ENCODE measurements at places on chromosomes 2 and 18.

- DNase-seq = no peak
Measured at GRCh38 chr2:45774688-45775244, 123.3 kb downstream of the PRKCE start.

DNA sequence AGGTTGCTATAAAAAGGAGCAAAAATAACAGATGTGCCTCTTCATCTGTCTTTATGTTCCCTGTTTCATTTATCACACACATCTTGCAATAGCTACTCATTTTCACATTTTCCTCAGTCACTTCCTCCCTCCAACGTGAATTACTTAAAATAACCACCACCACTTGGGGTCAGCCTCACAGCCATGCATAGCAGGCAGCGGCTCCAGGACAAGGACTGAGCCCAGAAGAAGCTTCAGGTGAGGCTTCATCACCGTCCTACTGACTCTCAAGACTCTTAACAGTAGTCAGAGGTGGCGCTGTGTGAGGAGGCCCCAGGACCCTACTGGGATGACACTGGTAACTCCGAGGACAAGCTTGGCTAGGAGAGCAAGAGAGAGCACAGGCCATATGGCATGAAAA is 15.5 kb upstream of the ST8SIA5 start:
- DNase-seq = no peak

- no peak for DNase-seq
Measured at GRCh38 chr2:215391531-215391930, 44.3 kb downstream of the FN1 start.

DNA sequence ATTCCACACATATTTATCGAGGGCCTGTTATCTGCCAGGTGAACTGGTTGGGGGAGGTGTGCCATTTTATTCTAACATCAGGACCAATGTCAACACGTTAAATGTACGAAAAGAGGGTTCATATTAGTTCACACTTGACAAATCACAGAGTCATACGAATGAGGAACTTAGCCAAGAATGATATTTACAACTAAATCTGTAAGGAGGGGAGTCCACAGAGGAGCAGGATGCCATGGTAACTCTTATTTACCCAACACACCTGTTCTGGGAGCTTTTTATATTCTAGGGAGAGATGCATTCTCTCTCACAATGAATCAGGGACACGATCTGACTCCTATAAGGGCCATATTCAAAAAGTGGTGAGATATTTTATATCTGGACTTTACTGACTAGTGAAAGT is 144.1 kb downstream of the CDC42EP3 start:
- DNase-seq = no peak

- no peak for DNase-seq
Measured at GRCh38 chr18:50863840-50864375, 15.0 kb upstream of the ME2 start.

- DNase-seq = no peak
Measured at GRCh38 chr2:227082286-227082685, 81.7 kb downstream of the COL4A4 start.

DNA sequence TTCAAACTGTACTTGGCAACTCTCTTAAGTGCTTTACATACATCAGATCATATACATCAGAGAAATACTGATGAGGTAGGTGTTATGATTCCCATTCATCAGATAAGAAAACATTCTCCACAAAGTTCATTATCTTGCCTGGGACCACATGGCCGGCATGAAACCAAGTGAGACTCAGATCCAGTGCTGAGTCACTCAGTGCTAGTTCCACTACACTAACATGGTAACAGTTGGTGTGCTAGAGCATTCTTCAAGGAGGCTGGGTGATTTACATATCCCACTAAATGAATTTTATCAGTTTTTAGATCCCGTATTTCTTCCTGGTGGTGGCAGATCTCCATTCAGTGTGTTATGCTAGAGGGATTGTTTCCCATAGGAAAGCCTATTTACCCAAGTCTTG is 772.0 kb downstream of the CNTNAP5 start:
- DNase-seq = no peak

DNA sequence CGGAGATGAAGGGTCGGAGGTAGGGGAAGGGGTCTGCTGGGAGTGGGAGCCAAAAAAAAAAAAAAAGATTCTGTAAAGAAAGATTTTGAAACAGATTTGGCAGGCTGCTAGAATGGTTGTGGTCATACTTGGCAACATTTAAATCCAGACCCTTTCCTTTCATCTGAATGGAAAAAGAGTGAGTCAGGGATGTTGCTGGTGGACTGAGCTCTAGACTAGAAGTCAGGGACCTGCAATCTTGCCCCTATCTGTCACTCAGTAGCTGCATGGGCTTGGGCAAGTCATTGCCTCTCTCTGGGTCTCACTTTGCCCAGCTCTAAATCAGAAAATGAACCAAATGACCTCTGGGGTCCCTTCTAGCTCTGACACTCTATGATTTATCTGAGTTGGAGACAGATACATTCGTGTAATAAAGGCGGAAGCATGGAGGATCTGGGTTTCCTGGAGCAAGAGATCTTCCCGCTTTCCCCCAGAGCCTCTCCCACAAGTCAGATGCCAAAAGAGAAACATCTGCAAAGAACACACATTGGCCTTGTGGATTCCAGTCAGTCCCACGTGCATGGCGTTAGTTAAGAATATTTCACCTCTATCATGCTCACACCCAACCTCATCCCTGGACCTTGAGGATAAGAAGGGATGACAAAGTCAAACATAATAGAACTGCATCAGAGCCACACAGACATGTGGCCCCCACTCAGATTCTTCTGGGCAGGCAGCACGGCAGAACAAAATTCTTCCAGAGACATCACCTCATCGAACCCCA is 58.5 kb downstream of the ADD2 start:
- no peak for DNase-seq

DNA sequence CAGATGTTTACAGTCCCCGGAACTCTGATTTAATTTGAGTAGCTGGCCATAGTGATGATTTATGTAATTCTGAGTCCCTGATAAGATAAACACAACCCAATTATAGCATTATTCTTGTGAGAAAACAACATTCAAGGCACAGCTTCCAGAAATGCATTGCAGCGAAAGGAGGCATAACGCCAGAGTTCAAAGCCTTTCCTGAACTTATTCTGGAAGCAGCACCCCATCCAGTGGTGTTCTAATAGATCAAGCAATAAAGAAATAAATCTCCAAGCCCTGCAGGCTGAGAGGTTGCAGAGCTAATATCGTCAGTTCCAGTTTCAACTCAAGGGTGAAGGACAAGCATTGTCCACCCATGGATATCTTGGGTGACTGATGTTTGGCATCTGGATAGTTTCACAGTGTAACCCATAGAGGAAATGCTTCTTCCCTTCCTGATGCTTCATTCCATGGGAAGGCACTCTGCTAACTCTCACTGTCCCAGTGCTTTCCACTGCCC is 18.8 kb downstream of the CDH2 start:
- DNase-seq = no peak

- peak; percentile 34 for DNase-seq
Measured at GRCh38 chr18:45910405-45911023, 56.6 kb downstream of the EPG5 start.

GRCh38 chr2:181954538-181954883 is 31.1 kb upstream of the PPP1R1C start:
- no peak for DNase-seq

DNA sequence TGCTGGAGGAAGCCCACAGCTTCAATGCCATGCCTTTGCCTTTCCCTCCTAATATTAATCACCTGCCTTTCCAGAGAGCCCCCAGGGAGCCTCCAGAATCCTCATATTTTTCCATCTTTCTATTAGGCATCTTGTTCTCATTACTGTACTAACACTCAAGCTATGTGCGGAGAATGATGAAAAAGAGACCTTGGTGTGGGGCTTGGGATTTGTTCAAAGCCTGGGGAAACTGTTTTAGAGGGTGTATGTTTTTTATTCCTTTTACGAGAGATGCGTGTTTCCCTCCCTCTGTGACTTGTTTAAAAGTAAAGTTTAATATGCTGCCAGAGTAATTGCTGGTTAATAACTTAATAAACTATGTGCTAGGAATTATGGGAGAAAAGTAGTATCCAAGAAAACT is 102.4 kb upstream of the ZFP36L2 start:
- no peak for DNase-seq

- DNase-seq = no peak
Measured at GRCh38 chr18:37465958-37466357, 99.6 kb downstream of the CELF4 start.

DNA sequence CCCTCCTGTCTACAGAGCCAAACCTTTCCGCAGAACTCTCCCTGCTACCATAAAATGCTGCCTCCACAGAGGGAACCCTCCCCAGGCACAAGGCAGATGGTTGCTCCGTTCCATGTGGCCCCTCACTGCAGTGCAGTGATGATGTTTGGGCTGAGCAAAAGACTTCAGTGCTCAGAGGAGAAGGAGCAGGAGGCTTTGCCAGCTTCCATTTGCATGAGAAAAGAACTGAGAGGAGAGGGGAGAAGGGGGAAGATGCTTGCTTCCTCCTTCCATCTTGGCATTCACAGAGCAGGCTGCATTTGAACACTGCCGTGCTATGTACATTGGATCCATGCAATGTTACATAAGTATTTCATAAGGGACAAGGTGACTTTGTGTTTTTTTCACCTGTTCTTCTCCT is 46.6 kb upstream of the TMEM200C start:
- DNase-seq = no peak

DNA sequence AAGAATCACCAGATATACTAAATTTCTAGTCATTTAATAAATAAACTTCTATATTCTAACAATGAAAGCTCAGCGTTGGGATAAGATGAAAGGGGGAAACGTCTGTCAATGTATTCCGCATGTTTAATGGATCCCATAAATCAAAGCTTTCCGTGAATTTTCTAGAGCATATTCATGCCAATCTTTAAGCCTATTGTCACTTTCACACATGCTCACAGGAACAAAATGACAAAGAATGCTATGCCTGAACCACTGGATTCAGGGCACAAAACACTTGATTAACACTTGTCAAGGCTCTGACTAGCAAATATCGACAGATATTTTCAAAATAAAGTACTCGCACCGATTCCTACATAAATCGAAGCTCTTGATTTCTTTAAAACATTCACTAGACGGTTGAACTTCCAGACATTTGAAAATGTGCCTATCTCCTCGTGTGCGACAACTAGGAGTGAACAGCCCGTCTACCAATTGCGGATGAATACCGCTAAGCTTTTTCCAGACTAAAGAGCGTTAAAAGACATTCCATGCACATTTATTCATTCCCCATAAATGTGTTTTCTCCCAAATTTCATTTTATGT is 1.8 kb downstream of the TLK1 start:
- DNase-seq = no peak

- no peak for DNase-seq
Measured at GRCh38 chr2:139492131-139492680, 712.0 kb upstream of the NXPH2 start.

- DNase-seq = no peak
Measured at GRCh38 chr2:24613154-24613814, 122.2 kb downstream of the NCOA1 start.

DNA sequence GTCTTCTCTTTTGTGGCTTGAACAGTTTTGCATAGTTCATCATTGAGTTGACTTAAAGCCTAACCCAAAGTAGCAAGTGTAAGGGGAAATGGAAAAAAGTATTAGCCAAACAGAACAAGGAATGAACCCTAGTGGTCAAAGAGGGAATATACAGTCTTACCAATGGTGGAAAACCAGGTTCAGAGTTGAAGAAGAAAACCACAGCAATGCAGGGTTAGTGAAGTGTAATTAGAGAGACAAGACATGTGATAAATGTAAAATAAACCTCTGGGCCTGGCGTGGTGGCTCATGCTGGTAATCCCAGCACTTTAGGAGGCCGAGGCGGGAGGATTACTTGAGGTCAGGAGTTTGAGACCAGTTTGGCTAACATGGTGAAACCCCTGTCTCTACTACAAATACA is 2.4 kb downstream of the TTN start:
- no peak for DNase-seq

DNA sequence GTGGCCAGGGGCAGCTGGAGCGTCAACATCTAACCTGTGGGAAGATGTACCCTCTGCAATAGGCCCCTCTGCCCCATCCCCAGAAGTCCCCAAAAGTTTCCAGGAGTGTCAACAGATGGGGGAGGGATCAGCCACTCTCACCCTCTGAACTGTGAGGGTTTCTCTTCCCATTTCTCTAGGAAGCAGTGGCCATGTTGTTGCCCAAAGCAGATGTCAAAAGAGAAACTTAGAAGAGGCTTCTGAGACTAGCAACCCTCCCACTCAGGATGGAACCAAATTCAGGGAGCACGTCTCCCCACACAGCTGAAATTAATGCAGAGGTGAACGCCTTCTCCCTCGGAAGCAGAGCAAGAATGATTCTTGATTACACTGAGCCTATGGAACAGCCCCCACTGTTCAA is 70.3 kb downstream of the ARL4C start:
- DNase-seq = no peak

DNA sequence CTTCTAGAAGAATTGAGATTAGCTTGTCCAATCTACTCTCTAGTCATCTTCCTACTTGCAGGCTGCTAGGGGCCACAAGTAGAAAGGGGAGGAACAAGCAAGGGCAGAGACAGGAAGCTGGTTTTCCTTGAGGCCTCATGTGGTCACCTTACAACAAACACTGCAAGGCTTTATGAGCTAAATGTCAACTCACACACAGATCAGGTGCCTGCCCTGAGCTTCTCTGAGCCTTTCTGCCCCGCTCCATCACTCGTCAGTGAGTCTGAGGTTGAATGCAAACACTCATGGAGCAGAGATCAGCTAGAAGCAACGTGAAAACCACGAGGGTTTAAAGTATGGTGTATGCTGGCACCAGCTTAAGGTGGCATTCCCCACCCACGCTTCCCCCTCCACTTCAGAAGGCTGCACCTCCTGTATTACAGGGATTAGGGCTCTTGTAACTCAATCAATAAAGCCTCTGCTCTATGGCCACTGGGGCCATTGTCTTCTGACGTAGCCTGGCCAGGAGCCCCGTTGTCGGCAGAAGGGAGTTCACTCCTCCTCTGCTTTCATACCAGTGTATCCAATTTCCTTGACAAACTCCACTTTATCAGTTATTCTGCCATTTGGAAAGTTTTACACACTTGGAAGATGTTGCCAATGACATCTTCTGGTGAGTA is 5.4 kb upstream of the CRYGC start:
- DNase-seq = no peak

- no peak for DNase-seq
Measured at GRCh38 chr2:154193246-154193645, 321.5 kb downstream of the GALNT13 start.

DNA sequence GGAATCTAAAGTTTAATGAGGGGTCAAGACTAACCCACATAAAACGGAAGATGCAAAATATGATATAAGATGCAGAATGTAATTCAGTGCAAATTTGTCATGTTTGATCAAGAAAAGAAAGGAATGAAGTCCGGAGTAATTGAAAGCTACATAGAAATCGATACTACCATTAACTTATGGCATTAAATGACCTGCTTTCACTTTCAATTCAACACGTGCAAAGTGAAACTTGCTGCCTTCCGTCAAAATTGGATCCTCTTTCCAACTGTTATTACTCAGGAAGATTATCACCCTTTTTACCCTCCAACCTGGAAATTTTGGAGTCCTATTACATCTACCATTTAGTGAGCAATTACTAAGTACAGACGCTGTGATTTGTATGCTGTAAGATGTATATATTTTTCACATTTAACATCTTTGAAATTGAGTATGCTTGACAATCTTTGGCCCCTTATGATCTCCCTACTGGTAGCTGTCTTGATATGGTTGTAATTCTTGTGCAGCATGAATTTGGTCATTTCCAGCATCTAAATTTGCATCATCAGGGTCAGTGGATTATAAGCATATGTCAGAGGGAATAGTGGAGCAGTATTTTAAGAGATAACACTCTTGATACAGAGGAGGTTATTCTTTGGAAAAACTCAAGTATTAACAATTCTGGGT is 18.6 kb downstream of the UNC80 start:
- no peak for DNase-seq

Data from frontal cortex (tissue), 4 donors.